ENCODE measurements at places on chromosomes 12 and 14. TPM values are rescaled to one million over a fixed set of nuclear protein-coding genes. Genes with fewer than 3 reads are reported as not detected.

OR4E2 gene
- not detected for total RNA-seq

- no peak for DNase-seq
Observed at GRCh38 chr14:75077794-75078193, 8.4 kb downstream of the ZC2HC1C start.

- peak; percentile 67 for DNase-seq
Observed at GRCh38 chr12:46450279-46450748, 77.7 kb upstream of the SLC38A2 start.

DNA sequence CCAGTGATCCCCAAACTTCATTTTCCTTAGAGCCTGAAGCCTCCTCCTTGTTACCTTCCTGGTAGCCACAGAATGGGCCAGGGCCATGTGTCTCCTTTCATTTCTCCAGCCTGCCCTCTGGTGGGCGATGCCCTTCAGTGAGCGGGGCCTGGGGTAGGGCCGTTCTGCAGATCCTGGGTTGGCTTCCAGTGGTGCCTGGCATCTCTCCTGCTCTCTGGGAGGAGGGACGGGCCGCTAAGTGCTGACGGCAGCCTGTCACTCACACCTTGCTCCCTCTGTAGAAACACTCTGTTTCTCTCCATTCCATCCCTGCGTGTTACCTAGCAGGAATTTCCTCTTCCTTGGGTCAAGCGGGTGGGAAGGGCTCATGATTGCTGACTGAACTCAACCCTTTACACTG is 232.1 kb downstream of the CACNA1C start:
- DNase-seq, result peak; percentile 58

DNA sequence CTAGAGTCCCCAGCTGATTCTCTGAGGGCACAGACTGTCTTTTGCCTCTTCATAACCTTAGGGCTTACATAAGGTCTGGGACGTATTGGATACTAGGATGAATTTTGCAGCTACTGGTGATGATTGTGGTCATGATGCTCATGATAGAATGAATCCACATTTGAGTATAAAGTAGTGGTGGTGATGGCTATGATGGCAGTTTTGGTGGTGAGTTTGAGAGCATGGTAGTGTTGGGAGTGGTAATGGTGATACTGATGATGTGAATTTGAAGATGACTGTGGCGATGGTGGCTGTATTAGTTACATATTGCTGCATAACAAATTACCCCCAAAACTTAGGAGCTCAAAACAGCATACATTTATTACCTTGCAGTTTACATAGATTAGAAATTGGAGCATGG is 14.1 kb upstream of the ASIC1 start:
- no peak for DNase-seq

- no peak for DNase-seq
Observed at GRCh38 chr12:70639535-70639934, 2.3 kb upstream of the PTPRB start.

- DNase-seq, result no peak
Observed at GRCh38 chr14:94129758-94130414, 482 bp upstream of the IFI27L2 start.

DNA sequence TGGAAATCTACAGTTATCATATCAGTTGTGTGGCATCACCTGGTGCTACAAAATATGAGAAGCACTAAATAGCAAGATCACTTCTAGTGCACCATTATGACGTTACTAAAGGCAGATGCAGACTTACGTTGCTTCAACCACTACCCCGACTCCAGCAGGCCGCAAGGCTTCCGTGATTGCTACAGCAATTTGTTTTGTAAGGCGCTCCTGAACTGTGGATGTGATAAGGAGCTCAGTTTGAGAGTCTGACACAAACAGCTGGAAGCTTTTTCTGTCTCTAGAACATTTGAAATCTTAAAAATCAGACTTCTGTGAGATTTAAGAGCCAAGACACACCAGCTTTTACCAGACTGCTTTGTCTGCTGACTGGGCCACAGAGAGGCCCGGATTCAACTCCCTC is 57.0 kb downstream of the GCH1 start:
- DNase-seq, result no peak

- DNase-seq, result peak; percentile 16
Observed at GRCh38 chr12:52506858-52507715, 13.1 kb downstream of the KRT5 start.

DNA sequence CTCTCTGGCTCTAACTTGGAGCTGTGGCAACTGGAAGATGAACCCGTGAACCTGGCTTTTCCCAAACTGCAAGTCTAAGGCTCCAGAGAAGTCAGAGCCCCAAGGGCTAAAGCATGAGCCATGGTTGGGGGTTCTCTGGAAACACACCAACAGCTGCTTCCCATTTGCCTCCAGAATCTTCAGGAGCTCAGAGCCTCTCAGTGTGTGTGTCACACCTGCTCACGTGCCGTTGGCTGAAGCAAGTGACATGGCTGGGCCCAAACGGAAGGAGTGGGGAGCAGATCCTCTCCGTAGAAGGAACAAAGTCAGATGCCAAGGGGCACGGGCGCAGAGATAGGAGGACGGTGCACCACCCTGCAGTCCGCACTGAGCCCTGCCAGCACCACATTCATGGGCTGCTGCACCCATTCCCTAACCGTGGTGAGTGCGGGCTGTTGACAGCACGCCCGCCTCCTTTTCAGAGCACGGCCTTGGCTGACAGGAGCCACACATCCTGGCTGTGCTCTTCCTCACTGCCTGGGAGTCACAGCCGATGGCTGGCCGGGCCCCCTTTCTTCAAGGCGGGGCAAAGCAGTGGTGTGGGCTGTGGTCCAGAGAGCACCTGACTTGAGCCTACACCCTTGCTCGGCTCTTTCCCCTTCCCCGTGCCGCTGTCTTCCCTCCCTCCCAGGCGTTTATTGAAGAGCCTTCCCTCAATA is 16.6 kb upstream of the TRAF3 start:
- no peak for DNase-seq

Data from mucosa of gallbladder (tissue), 1 donor.